ENCODE measurements at places on chromosomes 12 and 14.

DNA sequence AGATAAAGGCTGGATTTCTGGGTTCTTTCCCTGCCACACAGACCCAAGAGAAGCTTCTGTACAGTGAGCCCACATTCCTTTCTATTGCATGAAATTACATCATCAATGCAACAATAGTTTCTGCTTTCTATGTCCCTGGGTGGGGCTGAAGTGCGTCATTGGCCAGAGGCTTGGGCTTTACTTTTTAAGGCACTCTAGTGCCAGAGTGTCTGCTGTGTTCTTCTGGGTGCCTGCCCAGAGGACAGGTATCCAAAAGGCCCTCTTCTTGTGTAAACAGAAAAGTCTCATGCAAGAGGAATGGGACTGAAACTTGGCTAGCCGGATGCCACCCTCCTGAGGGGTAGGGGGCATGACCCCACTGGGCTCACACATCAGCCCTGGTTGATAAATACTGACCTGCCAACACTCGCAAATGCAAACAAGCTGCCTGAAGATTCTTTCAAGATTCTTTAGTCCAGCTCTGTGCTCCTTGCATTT is 5.9 kb downstream of the KRT86 start:
- no peak for DNase-seq

- DNase-seq, result peak; percentile 50
These were observed 345.9 kb upstream of the RGS6 start for GRCh38 chr14:71586131-71586897.

- no peak for DNase-seq
These were observed 28.0 kb downstream of the CEP290 start for GRCh38 chr12:88113871-88114270.

- no peak for DNase-seq
These were observed 19.3 kb downstream of the CPM start for GRCh38 chr12:68913682-68914081.

DNA sequence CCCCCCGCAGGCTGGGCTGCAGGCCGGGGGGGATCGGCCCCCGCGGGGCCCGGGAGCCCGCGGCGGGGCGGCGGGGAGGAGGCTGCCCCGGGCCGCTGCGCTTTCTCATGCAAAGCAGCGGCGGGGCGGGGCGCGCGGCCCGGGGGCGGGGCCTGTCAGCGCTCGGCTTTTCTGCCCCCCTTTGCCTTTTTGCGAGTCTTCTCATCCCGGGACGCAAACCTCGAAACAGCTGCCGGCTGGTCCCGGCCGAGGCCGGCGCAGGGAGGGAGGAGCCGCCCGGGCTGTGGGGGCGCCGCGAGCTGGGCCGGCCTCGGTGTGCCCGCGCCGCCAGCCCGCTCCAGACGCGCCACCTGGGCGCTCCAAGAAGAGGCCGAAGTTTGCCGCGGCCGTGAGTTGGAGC is at the start of gene FZD10:
FZD10 (plus strand) TSS at position 198 of the 400 bp plus-strand sequence. CDS start 479 bp downstream, outside the sequence.
- DNase-seq, result peak; percentile 85

- no peak for DNase-seq
These were observed 83.6 kb downstream of the KSR2 start for GRCh38 chr12:117885211-117885610.

- no peak for DNase-seq
These were observed 79.2 kb upstream of the NCOR2 start for GRCh38 chr12:124646385-124647230.

DNA sequence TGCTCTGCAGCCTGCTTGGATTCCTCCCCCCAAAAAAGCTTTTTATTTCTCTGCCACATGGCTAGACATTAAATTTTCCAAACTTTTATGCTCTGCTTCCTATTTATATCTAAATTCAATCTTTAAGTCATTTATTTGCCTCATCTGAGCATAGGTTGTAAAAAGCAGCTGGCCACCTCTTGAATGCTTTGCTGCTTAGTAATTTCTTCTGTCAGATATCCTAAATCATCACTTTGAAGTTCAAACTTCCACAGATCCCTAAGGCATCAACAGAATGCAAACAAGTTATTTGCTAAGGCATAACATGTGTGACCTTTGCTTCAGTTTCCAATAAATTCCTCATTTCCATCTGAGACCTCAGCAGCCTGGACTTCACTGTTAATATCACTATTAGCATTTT is 209.6 kb downstream of the FSCB start:
- DNase-seq, result no peak

DNA sequence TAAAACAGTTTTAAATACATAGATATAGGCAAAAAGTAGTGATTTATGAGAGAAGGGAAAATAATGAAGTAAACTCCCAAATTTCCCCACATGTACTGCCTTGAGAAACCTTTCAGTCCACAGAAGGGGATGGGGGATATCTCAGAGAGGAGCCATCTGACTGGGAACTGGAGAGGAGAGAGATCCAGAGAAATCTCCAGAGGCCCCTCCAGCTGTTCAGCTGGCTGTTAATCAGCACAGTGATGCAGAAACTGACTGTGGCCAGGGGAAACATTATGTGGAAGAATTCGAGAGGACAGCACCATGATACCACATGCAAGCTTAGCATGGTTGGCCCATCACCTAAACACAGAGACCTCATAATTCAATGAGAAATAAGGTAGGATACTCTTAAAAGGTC is 1165.9 kb upstream of the TMEM132C start:
- DNase-seq, result no peak

GRCh38 chr12:52772188-52772587 is 5.0 kb downstream of the KRT76 start:
- DNase-seq, result no peak

All from right forelimb (tissue), 1 donor.